ENCODE measurements at places on chromosomes 1 and 21.

- no peak for DNase-seq
Observed at GRCh38 chr1:224472806-224473205, 38.2 kb upstream of the WDR26 start.

GRCh38 chr1:32341971-32342370 is 5.9 kb upstream of the MARCKSL1 start:
- no peak for DNase-seq

- DNase-seq: no peak
Observed at GRCh38 chr1:182875889-182876288, 36.7 kb downstream of the DHX9 start.

GRCh38 chr1:38152351-38153065 is 105.9 kb upstream of the POU3F1 start:
- no peak for DNase-seq

GRCh38 chr1:7842517-7842916 is 10.3 kb downstream of the UTS2 start:
- DNase-seq: no peak

GRCh38 chr1:50611675-50612074 is 188.4 kb upstream of the DMRTA2 start:
- no peak for DNase-seq

- DNase-seq: no peak
Observed at GRCh38 chr1:100539836-100540536, 2.0 kb downstream of the GPR88 start.

GRCh38 chr1:1268284-1268682 is 5.4 kb downstream of the UBE2J2 start:
- no peak for DNase-seq

DNA sequence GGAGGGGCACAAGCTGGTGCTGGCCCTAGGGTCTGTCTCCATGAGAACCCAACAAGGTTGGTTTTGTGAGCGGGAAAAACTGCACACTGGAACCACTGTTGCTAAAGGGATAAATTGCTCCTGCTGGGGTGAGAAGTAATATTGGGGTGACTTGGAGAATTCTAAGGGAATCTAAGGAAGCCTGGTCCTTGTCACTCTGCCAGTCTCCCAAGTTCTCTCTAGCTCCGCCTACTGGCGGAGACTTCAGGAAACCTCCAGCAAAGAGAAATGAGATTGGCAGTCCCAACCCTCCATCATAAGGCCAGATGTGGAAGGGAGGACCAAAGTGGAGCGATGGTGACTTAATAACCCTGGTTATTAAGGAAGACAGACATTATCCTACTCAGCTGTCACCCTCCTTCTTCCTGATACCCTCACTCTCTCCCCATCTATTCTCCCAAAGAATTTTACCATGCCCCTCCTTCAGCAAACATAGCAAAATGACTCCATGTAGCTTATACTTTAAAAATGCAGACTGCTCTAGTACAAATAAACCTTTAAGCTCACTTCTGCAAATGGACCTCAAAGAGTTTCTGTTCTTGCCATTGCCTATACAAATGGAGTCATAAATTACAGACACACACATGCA is 2.7 kb downstream of the LCE1F start:
- DNase-seq: no peak

- no peak for DNase-seq
Observed at GRCh38 chr1:61925591-61926298, 183.5 kb downstream of the PATJ start.

DNA sequence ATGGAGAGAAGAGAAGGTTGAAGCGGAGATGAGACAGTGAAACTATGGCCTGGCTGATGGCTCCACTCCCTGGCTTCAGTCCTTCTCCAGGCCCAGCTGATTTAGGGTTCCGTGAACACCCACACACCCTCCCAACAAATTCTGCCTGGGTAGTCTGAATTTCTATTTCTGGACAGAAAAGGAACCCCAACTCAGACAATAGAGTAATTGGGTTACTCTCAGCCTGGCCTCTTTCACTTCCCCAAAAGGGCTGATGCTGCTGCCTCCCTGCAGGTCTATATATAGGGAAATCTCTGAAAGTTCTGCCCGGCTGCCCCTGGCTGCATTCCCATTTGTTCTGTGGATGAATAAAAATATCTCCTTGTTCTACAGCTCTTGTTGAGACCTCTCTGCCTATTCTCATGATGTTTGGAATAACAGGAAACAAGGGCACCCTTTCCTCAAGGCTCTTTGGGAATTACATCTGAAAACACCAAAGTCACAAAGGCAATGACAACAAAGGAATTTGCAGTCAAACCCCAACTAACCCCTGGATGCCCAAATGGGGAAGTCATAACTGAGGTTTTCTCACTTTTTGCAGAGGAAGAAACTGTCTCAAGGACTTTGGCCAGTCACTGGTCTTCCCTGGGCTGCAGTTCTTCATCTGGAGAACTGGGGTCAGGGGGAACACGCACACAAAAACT is 11.4 kb upstream of the ZSCAN20 start:
- no peak for DNase-seq

- no peak for DNase-seq
Observed at GRCh38 chr1:26330276-26330675, 12.5 kb downstream of the CD52 start.

GRCh38 chr1:61358770-61359455 is 276.6 kb downstream of the NFIA start:
- DNase-seq: no peak

GRCh38 chr21:37207441-37208009 is 59.6 kb downstream of the VPS26C start:
- DNase-seq: no peak

DNA sequence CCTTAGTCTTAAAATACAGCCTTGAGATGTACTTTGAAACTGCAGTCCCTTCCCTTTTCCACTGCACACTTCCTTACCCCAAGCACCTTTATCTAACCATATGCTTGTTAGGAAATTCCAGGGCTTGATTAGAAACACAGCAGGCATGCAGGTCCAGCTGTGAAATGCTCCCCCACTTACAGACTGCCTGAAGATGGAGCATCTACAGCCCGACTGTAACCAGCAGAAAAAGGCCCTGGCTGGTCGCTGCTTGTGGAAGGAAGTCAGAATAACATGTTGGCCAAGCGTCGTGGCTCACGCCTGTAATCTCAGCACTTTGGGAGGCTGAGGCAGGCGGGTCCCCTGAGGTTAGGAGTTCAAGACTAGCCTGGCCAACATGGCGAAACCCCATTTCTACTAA is 37.2 kb downstream of the VN1R5 start:
- DNase-seq: no peak

DNA sequence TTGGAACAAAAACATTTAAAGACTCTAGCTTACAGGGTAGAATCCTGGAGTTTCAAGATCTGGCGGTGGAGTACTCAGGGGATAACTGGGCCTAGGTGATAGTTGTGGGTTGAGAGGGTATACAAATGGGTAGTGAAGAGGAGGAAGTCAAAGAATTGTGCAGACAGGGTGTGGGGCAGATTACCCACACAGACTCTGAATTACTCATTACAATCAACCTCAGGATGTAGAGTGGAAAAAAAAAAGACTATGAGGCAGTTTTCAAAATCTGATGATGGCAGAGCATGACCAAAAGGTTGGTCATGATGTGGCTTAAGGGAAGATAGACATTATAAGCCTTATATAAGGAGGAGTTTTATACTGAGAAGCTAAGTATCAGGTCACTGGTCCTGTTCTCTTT is 44.1 kb upstream of the GLIS1 start:
- no peak for DNase-seq

GRCh38 chr1:12473596-12474362 is 144.2 kb downstream of the DHRS3 start:
- no peak for DNase-seq

DNA sequence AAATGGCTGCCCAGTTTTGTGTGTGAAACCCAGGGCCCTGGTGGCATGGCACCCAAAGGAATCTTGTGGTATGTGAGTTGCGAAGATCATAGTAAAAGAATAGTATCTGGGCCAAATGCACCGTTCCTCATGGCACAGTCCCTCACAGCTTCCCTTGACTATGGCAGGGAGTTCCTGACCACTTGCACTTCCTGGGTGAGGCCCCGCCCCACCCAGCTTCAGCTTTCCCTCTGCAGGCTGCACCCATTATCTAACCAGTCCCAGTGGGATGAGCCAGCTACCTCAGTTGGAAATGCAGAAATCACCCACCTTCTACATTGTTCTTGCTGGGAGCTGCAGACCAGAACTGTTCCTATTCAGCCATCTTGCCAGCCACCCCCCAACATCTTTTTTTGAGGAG is 63.0 kb downstream of the SLC5A9 start:
- DNase-seq: no peak

DNA sequence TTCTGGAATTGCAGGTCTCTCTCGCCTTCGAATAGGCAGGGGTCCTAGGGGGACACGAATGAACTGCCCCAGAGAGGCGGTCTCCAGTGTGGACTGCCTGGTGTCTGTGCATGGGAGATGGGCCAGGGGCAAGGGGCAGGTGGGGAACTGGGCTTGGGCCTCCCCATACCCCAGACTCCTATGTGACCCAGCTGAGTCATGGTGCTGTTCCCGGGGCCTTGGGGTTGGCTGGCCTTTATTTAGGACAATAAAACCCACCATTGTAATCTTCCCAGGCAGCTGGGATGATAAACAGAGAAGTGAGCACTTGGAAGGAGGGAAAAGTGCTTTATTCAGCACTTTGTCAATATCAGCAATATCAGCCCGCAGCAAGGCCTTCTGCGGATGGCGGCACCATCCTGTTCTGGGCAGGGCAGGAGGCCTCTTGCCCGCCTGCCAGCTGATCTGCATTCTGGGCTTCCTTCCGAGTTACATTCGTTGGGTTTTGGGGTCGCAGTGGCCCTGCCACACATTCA is 209.0 kb upstream of the TMEM51 start:
- no peak for DNase-seq

DNA sequence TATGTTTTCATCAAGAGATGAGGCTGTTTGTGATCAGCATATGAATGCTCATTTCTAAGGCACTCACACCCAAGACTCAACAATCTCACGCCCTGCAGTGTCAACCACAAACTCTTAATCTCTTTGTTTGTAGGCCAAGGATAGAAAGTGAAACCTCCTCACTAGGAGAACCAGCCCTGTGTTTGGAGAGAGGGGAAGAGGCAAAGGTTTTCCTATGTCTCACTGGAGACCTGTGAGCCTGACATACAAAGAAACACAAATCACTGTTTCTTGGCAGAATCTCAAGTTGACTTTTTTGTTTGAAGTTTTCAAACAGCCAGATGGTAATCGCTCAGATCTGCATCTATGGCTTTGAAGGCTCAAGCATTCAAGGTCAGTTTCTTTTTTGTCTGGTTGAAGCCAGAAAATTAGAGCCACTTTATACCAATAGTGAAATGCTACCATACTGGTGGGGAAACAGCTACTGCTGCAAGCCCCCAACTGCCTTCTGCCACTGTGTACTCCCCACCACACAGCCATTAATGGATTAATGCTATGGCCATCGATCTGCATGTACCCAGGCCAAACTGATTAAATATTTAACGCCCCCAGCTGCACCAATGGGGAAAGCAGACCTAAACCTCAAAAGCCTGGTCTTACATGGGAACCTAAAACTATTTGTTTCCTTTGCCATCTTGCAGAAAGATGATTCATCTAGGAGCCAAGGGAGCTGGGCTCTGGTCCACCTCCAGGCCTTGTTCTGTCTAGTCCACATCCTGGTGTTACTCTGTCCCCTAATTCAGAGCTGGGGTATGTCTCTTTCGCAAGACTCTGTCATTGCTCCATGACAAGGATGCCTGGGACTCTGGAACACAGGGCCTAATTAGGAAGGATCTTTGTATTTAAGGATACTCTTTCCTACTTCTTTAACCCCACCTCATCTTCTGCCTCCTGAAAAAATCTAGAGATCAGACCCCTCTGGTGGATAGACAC is 16.3 kb downstream of the PDZK1 start:
- no peak for DNase-seq

DNA sequence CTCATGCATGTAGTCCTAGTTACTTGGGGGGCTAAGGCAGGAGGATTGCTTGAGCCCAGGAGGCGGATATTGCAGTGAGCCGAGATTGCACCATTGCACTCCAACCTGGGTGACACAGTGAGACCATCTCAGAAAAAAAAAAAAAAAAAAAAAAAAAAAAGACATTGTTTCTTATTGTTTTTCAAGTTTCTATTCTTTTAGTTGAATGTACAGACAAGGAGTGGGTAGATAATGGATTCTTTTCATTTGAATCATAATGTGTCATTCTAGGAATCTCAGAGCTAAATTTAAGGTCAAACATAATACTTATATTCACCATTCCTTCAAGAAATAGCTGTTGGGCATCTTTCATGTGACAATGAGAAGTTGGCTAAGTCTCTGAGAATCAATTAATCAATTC is 157.0 kb upstream of the C21orf91 start:
- no peak for DNase-seq

GRCh38 chr1:27473755-27474154 is 16.2 kb downstream of the WASF2 start:
- DNase-seq: no peak

GRCh38 chr1:28282426-28283407 is 23.4 kb downstream of the SESN2 start:
- DNase-seq: no peak

DNA sequence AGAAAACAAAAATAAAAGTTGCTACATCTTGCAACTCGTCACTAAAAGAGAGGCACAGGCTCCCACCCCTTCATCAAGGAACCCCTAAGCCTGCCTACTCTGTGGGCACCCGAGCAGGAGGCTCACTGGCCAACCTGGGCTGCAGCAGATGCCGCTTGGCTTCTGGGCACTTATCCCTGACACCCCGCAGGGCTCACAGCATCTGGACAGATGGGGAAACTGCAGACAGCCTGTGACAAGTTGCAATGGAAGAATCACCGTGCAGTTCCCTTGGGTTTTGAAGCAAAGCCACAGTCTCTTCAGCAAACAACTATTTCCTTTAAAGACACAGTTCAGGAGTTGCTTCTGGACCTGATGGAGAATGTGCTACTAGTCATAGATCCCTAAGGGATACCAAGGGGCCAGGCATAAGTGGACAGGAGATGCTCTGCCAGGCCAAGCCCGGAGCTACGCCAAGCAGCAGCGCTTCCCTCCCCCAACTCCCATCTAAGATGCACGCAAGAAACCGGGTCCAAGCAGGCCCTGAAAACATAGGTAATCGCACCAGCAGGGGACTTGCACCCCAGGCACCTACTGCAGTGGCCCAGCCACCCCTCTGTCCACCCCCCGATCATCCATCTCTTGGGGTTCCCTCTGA is 170.6 kb downstream of the NPHP4 start:
- no peak for DNase-seq

GRCh38 chr1:175901076-175901836 is 157.9 kb upstream of the TNR start:
- no peak for DNase-seq

DNA sequence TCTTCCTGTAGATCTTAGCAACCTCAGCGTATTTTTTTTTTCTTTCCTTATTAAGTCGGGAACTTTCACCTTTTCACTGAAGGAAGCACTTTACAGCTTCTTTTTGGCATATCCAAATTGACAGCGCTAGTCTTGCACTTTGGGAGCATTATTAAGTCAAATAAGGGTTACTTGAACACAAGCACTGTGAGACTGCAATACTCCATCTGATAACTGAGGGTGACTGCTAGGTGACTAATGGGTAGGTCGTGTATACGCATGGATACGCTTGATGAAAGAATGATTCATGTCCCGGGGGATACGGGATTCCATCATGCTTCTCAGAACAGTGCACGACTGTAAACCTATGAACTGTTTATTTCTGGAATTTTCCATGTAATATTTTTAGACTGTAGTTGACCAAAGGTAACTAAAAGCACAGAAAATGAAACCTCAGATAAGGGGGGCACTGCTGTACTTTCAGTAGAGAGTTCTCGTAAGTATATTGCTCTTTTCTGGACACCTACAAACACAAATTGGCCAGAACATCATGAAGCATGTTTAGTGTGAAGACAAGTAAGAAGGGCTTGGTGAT is 364.7 kb downstream of the SMYD3 start:
- DNase-seq: no peak

GRCh38 chr1:116396769-116397168 is 23.7 kb downstream of the ATP1A1 start:
- no peak for DNase-seq

GRCh38 chr1:71738256-71738655 is 544.1 kb downstream of the NEGR1 start:
- DNase-seq: no peak

Data from cortex of kidney (tissue), 1 donor.